ENCODE measurements at places on chromosomes 6 and 20.

DNA sequence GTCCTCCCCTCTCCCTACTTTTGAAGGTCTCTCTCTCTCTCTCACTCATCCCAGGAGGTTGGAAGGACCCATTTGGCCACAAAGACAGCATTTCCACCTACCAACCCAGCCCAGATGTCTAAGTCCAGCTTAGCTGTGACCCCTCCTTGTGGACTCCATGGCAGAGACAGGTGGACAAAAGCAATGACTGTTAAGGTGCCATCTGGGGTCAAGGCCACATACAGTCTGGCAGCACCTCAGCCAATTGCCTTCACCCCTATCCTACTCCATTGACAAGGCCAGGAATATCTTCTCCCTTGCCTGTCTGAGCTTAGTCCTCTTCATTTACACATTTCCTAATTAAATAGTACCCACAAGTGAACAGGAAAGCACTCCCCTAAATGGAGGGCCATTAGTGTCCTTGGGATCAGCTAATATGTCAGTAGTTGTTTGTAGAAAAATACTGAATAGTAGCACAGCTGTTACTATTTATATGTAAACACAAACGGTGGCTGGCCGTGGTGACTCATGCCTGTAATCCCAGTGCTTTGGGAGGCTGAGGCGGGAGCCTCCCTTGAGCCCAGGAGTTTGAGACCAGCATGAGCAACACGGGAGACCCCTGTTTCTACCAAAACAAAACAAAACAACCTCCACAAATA, 28.8 kb downstream of the GCM1 start:
- DNase-seq = no peak

DNA sequence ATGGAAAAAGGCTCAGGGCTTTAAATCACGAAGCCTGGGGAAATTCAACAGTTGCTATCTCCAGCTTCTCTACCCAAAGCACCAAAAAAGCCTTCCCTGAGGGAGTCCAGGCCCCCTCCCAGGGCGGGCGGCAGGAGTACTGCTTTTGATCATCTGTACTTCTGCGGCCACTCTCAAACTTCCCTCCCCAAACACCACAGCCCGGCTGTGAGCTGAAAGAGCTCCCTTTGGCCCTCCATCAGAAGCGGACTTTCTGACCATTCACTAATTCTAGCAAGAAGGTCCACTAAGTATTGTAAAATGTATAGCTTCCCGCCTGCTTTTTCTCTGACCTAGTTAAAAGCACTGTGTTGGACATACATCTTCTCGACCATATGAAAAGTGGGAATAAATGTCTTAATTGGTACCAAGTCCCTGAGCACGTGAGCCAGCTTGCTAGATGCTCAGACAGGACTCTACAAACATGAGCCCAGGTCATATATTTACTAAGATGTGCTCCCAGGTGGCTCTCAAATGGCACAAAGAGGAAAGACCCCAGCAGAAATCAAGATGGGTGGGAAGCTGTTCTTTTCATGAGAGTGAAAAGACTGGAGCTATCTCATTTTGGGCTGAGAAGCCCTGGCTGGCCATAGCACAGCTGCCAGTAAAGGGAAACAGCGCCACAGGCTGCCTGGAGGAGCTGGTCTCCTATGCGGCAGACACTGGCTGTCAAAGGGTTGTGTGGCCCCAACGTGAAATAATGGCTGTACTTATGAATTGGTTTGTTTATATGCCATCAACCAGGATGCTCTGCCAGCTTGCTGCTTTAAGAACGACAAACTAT, 58.6 kb downstream of the GFOD1 start:
- no peak for DNase-seq

DNA sequence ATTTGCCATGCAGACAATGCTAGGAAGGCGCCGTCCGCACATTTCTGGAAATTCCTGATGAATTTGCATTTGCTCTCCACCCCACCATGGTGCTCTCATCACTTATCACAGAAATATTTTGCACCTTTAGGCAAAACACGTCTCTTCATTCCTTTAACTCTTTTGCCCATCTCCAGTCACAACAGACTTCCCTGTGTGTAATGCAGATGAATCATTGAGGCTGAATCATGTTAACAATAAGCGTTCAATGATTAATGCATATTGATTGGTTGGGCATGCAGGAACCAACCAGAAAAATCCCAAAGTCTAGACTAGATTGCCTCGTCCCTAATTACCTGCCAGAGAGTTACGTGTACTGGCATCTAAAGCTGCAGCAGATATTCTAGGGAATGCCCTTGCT, 80.0 kb upstream of the ATXN1 start:
- no peak for DNase-seq

DNA sequence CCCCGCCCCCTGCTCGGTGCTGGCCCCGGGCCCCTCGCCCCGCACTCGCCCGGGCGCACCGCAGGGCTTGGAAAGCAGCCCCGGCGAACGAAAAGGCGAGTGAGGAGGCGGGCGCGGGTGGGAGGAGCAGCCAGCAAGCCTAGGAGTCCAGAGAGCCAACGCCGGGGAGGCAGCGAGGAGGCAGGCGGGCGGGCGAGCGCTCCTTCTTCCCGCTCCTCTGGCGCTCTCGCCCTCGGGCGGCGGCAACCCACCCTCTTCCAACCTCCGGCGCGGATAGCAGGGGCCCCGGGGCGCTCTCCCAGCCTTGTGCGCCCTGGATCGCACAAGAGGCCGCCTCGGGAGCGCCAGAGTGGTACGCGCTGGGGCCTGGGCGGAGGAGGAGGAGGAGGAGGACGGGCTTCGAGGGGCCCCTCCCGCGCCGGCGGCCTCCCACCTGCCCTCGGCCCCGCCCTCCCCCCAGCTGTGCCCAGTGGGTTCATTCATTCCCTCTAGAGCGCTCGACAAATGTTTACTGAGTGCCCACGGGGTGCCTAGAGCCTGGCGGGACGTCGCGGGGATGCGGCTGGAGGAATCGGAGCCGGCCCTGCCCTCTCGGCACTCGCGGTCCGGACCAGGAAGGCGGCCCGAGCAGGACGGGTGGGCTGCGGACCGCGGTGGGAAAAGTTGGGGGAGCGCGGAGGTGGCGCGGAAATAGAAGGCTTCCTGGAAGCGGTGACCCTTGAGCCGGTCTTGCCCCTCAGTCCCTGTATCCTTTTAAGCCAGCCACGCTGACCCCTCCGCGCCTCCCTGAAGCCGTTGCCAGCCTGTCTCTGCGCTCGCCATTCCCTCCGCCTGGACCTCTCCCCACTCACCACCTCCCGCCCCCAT, at the start of gene BMP7:
Gene BMP7, minus strand, starts transcription at position 351 of the 867 bp plus-strand sequence. CDS start 519 bp downstream, outside the sequence.
- no peak for DNase-seq

GRCh38 chr6:33807606-33808005, 3.8 kb upstream of the MLN start:
- DNase-seq = no peak
